ENCODE measurements at places on chromosomes 1 and 21. TPM values are rescaled to one million over a fixed set of nuclear protein-coding genes. Genes with fewer than 3 reads are reported as not detected.

Gene ITLN2
- not detected for total RNA-seq

Gene HSD3B1
- not detected for total RNA-seq

Gene CRYBG2
- not detected for total RNA-seq

Gene PADI3
- total RNA-seq, result not detected
